ENCODE measurements at places on chromosomes 5 and 9.

GRCh38 chr5:104084896-104085295 lies 522.3 kb upstream of the NUDT12 start:
- no peak for DNase-seq

GRCh38 chr5:105688227-105688792 lies 1982.4 kb downstream of the EFNA5 start:
- DNase-seq, result no peak

DNA sequence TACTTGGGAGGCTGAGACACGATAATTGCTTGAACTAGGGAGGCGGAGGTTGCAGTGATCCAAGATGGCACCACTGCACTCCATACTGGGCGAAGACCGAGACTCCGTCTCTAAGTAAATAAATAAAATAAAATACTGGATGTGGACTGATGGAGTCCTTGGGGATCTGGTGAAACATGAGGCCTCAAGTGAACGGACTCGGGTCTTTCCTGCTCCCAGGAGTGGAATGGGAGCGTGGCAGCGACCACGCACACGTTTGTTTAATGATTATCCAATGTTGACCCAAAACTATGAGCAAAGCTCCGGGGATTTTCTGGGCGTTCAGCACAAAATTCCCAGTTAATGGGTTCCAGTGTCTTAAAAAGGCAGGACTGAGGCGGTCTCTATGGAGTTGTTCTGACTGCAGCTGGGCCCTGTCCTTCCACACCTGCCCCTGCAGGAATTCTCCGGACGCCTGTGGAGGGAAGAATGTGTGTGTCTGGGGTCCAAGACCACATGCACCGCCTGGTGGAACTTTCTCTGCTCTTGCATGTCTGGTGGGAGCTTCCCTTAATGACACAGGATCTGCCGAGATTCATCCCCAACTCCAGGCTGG lies 26.6 kb downstream of the NEK6 start:
- no peak for DNase-seq

DNA sequence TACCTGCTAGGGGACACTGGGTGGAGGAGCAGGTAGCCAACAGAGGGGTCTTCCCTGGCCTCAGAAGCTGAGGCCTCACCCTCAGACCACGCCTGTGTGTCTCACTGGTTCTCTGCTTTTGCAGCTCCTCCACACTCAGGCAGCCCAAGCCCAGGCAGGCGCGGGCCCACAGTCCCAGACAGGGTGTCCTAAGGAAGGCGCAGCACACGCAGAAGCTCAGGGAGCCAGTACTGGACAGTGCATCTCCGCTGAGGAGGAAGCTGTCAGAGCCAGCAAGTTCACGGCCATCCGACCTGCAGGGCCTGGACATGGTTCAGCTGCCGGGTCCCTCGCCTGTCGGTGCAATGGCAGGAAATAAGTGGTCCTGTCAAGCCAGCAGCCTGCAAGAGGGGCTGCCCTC lies 25.3 kb downstream of the CFAP90 start:
- no peak for DNase-seq

- DNase-seq, result no peak
Observed at GRCh38 chr5:138986186-138986800, 111.2 kb upstream of the LRRTM2 start.

- DNase-seq, result no peak
Observed at GRCh38 chr5:172659909-172660628, 19.0 kb downstream of the NEURL1B start.

DNA sequence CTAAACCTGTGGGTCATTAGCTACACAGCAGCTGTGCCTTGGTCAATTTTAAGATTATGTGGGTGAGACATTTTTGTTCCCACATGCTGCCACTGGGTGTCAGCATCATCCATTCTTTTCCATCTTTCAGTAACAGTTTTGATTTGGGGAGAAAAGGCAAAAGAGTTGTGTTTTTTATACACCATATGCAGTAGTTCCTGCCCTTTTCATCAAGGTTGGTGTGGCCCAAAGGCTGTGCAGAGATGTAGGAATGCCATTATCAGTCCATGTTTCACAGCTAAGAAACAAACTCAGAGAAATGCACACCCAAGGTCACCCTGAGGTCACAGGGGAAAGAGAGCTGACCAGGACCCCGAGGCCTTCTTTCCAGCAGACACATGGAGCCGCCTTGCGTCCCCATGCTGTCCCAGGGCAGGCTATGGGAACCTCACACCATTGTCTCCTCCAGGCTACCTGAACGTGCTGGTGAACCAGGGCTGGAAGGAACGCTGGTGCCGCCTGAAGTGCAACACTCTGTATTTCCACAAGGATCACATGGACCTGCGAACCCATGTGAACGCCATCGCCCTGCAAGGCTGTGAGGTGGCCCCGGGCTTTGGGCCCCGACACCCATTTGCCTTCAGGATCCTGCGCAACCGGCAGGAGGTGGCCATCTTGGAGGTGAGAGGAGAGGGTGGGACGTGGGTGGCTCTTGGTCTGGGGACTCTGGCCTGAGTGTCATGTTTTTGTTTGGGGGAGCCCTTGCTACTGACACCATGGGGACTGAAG lies 27.8 kb upstream of the GRPEL2 start:
- DNase-seq, result peak; percentile 65

DNA sequence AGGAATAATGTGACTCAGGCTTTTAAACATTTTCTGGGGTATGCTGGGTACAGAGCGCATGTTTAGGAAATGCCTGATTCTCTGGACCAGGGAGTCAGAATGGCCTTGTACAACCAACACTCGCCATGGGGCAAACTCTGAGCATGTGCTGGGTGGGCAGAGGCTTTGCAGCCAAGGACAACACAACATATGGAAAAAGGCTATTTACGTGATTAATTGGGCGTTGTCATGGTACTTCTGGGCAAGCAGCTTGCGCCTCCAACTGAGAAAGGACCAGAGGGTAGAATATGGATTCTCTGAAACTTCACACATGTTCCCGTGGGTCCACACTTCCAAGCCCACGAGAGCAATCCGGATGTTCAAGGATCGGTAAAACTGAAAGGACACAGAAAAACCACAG lies 49.1 kb downstream of the NIPAL4 start:
- DNase-seq, result no peak

- DNase-seq, result no peak
Observed at GRCh38 chr5:154948313-154948712, 7.4 kb downstream of the MRPL22 start.

DNA sequence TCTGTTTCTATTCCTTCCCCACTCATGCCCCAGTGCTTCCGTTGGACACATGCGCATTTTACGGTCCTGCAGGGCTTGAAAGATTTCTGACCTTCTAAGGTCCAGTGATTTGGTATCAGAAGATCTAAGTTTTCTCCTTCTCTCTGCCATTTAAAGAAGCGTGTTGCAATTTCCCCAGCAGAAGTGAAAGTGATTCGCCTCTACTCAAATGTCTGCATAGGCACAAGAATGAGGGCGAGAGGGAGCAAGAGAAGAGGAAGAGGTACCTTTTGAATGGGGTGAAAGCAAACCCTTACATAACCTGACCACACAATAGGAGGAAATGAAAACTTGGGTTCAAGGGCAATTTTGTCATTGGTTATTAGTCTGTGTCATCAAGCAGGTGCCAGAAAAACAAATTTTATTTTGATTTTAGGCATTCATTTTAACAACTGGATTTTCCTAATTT lies 31.7 kb upstream of the NR3C1 start:
- peak; percentile 47 for DNase-seq

- DNase-seq, result no peak
Observed at GRCh38 chr5:173890195-173890991, 2.2 kb downstream of the CPEB4 start.

DNA sequence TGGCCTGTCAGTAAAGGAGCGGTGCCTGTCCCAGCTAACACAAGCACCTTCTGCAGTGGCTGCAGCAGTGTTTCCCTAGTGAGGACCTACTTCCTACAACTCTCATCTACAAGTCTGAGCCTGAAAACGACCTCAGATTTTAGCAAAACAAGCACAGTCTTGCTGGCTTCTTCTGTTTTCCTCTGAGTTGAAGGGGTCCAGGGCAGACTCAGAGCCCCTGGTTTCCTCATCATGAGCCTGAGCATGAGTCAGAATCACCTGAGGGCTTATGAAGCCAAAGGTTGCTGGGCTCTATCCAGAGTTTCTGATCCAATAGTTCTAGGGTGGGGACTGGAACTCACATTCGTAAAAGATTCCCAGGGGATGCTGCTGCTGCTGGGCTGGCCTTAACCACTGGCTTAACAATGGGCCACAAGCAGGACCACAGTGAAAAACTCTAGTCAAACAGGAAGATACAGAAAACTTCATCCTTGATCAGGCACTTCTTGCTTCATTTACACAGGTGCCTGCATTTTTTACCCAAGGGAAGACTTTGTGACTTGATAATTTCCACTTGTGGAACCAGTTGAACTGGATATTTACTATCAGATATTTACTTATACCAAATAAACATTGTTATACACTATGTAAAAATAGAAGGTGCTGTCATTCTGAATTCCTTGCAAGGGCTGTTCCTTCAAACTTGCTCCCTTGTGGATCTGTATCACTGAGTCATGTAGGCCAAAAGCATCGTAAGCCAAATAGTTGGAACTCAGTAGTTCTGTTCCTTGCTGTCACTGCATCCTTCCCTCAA lies 4.3 kb upstream of the ACER2 start:
- DNase-seq, result no peak

- no peak for DNase-seq
Observed at GRCh38 chr9:121851641-121852091, 200.2 kb downstream of the DAB2IP start.

DNA sequence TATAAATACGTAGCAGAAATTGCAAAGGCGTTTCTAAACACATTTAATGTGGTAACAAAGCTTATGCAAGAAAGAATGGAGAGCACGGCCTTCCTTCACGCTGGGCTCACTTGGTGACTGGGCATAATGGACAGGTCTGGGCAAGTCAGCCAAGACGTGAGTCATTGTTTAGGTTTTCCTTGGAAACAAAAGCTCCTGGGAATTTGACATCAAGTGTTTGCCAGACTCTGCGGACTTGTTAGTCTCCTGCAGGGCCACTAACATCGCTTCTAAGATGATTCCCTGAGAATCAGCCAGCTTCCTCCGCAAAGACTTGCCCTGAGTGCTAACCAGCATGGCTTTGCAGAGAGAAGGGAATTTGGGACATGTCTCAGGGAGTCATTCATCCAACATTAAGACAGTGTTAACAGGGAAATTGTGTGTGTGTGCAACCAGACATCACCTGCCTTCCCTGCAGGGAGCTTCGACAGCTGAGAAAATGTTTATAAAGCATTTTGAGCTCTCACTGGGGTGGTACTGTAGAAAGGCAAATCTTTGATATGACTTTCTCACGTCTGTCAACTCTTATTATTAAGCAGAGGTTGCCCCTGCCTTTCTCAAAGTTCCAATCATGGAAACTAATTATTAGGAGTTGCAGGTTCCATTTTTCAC lies 182.5 kb downstream of the NTRK2 start:
- no peak for DNase-seq

DNA sequence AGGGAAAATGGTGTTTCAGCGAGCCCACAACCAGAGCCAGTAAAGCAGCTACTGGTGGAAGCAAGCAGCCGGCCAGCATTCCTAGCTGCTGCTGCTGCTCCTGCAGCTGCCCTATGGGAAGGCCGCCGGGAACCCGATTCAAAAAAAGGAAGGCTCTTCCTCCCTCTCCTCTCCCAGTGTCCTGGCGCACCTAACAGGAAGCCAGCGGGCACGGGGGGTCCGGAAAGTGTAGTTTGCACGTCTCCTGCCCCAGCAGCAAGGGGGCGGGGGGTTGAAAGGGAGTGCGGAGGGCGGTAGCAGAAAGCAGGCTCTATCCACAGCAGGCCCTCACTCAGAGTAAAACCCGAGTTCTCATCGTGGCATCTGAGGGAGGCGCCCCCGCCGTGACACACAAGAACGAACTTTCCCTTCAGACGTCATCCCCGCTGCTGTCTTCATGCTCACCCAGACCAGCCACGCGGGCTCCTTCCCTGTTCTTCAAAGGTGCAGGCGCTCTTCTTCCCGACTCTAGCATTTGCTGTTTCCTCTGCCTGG lies 16.5 kb downstream of the GRXCR2 start:
- no peak for DNase-seq

DNA sequence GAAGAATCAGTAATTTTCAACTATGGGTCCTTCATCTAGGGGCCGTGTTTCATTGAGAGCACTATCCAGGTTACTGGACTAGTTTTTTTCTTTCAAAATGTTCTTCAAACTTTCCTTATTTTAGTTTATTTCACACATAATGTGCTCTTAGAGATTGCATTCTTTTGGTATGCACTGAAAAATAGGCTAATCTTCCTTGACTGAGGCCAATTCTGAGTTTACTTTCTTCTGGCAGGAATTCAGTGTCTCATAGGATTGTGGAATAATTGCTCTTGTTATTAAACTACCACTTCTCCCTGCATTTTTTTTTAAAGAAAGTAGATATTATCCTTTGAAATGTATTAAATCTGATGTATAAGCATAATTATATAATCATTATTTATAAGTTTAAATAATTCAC lies 624.5 kb downstream of the RAB3C start:
- DNase-seq, result no peak

- DNase-seq, result no peak
Observed at GRCh38 chr5:148060309-148060708, 3.5 kb upstream of the SPINK5 start.

DNA sequence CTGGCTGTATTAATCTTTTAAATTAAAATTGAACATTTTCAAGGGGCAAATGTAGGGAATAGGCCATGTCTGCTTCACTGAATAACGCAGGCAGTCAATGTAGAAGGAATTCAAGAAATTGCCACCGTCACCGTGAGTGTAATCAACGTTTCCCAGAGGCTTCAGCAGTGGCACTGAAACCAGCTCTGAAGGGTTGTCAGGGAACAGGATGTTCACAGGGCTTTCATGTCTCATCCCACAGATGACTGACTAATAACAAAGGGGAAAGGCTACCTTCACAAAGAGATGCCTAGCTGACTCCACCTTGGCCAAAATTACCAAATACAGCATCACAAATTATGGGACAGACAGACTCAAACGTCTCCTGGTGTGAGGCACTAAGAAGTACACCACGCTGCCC lies 70.4 kb upstream of the SIMC1 start:
- no peak for DNase-seq

GRCh38 chr9:38380872-38381534 lies 11.5 kb upstream of the ALDH1B1 start:
- DNase-seq, result no peak

DNA sequence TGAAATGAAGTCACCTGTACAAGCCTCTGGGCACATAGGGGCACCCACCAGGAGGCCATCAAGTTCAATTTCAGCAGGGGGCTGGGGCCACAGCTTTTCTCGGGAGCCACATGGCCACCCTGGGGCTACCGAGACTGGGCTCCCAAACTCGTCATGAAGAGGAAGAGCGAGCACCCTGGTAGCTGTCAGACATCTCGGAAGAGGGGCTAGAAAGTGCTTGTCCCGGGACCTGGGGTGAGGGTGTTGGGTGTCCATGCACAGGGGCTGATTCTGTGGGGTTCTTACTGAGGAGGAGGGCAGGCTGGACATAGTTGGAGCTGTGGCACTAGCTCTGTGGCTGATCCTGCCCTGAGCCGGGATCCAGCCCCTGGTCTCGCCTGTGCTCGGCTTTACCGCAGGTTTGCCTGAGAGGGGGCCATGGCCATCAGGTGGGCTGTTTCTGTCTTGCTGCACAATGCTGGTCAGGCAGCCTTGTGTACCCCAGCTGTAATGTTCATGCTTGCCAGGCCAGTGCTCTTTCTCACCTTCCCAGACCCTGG lies 70.3 kb downstream of the PHF2 start:
- no peak for DNase-seq
